Inflammatory macrophage treated with lipopolysaccharide for 1 hour (primary cell): ENCODE measurements at places on chromosomes 2 and 18.

- DNase-seq: no peak
Measured at GRCh38 chr2:234686088-234686890, 189.4 kb upstream of the ARL4C start.

DNA sequence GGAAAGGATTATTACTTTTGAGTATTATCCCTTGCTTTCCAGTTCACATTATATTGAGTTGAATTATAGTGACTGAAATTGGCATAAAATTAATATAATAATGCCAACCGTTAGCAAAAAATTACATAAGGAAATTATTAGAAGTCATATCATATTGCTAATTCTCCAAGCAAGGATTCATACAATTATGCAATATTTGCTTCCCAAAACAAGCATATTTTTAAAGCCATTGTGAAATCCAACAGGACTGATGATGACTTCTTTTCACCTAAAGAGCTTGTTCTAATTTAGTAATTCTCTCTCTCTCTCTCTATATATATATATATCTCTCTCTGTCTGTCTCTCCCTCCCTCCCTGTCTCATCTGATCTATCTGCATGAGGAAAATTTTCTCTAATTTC is 283.5 kb downstream of the DSEL start:
- DNase-seq: no peak

DNA sequence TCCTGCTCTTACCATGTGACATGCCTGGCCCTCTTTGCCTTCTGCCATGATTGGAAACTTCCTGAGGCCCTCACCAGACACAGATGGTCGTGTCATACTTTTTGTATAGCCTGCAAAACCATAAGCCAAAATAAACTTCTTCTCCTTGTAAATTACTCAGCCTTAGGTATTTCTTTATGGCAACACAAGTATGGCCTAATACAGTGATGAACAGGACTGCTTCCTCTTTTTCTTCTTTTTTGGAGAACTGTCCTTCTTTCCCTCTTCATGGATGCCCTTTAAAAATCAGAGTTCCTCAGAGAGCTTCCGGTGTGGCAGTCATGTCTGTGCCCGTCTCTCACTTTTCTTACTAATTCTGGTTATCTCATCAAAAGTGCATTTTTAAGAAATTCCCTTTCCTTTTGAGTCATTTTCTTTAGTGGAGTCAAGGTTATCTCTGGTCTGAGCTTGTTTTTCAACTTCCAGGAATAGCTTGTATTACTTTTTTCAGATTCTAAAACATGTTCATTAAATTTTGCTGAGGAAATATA is 9.2 kb upstream of the IL1A start:
- DNase-seq: peak; percentile 98

DNA sequence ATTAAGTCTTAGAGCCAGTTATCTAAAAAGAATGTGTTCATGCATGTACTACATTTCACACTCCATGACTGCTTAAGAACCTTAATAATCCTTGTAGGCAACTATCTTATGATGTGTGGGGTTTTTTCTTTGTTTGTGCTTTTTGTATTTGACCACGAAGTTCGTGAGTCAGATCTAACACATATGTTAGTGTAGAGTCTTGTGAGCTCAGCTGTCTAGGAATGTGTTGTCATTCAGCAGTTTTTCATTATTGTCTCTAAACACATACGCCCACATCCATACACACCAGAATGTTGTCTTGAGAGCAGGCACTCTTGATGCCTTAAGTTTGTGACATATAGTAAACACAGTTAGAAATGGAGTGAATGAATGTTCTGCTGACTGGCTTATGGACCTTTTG is 38.4 kb downstream of the CAB39 start:
- DNase-seq: peak; percentile 53

GRCh38 chr2:180507028-180507427 is 473.4 kb upstream of the UBE2E3 start:
- DNase-seq: no peak

DNA sequence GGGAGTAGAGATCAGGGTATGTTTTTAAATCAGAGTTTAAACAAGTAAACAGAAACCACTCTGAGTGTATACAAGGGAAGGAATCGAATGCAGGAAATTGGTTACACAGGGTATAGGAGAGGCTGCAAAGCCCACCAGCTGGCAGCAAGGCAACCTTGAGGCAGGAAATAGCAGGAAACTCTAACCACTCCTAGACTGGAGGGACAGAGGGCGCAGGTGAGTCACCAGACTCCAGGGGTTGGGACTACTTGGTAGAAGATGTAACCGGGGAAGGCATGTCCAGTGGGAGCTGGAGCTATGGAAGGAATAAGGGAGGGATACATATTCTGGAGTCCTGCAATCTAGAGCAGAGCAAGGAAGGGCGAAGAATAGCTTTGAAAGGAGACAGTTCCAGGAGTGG is 152.3 kb downstream of the MEIS1 start:
- no peak for DNase-seq

DNA sequence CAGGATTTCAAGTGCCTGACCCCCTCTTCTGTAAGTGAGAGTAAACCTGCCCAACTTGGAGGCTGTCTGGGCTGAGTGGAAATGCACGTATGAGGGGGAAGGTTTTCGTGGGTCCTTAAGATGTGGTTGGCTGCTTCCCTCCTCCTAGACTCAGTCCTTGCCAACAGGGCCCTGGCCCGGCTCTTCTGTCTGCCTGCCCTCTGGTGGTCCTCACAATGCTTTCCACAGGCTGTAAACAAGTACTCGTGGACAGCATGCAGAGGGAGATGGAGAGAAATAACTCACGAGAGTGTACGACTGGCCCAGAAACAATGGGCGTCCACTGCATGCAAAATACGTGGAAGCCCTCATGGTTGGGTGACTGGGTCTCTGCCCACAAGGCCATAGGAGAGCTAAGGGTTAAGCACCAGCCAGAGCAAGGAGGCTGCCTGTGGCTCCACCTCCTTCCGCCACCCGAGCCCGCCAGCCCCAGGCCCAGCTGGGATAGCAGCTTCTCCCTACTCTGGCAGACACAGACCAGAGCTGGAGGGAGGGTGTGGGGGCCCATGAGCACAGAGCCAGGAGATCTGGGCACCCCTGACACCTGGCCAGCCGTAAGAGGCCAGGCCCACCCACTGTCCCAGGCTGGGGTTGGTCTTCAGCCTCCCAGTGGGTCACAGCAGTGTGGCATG is 17.0 kb upstream of the ARHGEF4 start:
- no peak for DNase-seq

DNA sequence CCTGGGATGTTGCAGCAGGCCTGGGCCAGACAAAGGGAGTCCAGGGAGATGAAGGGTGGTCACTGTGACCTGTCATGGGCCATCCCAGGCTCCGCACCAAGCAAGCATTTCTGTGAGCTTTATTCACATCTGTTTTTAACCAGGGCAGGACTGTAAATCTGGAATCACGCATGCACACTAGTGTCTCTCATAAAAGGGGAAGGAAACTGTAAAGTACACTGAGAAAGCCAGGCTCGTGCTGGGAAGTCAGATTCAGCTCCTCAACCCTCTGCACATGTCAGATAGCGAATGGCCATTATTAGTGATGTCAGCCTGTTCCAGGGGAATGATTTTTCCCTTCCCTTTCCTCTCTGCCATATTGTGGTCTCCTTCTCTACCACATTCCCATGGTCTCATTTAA is 818.6 kb upstream of the RAB6C start:
- DNase-seq: no peak

DNA sequence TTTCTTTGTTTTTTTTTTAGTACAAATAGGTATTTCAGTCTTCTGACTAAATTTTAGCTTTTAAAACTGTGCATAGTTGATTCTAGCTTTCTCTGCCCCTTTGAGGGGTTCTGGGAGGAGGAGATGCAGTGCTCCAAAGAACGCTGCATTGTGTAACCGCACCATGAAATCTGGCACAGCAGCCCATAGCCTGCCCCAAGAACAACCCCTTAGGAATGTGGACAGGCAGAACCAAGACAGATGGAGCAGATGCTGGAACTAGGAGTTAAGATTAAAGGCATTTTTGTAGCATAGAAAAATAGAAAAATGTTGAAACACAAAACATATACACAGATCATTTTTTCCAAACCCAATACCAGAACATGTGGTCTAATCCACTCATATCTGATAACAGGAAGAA is 187.5 kb downstream of the SCG2 start:
- DNase-seq: no peak

GRCh38 chr2:57862727-57863126 is 183.9 kb upstream of the VRK2 start:
- DNase-seq: no peak

GRCh38 chr2:3762771-3763447 is 59.5 kb downstream of the DCDC2C start:
- DNase-seq: no peak

- DNase-seq: peak; percentile 40
Measured at GRCh38 chr2:24343225-24343882, 17.0 kb downstream of the ITSN2 start.

DNA sequence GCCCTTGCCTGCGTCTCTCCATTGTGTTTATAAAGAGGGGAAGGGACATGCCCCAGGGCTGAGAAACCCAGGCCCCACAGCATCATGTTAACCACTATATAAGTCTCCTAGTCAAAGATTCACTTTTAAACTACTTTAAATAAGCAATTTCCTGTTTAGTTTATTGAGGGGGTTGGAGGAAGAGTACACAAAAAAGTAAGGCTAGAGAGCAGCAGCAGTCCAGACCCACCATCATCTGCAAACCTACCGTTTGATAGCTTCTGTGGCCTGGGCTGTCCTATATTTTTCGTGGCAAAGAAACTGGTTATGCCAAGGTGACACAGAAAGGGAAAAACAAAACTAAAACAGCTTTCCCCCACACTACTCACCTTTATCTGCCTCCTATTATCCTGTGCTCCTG is 646.1 kb downstream of the IRS1 start:
- DNase-seq: no peak

GRCh38 chr18:48032876-48033789 is 102.7 kb upstream of the SMAD2 start:
- DNase-seq: no peak

DNA sequence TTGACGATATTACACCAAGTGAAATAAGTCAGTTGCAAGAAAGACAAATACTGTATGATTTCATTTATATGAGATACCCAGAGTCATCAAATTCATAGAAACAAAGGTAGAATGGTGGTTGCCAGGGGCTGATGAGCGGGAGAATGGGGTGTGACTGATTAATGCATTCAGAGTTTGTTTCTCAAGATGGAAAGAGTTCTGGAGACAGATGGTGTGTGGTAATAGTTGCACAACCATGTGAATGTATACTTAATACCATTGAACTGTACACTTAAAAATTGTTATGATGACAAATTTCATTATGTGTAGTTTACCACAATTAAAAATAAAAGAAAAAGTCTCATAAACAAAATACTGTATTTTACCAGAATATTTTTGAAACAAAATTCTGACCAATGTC is 117.3 kb downstream of the PIGN start:
- peak; percentile 9 for DNase-seq

DNA sequence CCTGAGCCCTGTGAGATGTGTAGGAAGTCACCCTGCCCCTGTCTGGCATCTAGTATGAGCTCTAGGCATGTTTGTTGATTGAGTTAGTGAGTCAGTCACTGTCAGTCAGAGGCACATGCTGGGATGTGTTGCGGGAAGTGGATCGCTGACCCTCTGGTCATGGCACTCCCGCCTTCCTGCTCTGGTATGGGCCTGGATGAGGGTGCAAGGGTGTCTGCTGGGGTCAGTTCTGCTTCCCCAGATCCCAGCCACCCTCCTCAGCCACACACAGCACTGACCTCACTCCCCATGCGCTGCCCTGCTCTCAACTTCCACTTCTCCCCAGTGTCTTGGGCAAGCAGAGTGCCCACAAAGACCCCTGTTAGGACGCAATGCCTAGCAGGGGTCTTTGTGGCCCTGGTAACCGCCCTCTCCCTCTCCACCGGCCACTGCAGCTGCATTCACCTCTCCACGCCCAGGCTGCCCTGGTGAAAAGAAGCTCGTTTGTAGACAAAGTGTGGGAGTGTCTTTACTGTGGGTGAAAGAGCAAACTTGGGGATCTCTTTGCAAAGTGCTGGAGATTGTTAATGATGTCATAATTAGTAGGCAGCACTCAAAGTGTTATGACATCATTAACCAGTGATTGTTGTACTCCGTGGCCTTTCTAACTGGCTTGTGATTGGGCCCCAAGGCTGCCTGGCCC is 252.1 kb downstream of the LDLRAD4 start:
- peak; percentile 80 for DNase-seq

- DNase-seq: peak; percentile 44
Measured at GRCh38 chr2:143259368-143259958, 130.2 kb downstream of the ARHGAP15 start.

DNA sequence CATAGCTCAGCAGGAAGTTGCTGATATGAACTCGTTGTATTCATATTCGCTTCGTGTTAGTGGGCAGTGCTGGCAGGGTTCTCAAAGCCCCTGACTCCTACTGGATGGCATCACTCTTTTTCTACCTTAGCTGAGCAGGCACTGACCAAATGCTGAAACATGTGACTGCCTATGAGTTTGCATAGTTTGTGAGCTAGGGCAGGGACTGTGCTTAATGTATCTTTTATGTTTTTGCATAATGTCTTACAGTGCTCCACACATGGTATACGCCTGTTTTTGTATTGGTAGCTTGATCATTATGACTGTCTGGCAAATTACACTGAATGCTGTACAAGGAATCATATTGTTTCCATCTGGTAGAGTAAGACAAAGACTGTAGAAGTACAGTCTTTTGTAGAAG is 305.3 kb downstream of the PARD3B start:
- no peak for DNase-seq

DNA sequence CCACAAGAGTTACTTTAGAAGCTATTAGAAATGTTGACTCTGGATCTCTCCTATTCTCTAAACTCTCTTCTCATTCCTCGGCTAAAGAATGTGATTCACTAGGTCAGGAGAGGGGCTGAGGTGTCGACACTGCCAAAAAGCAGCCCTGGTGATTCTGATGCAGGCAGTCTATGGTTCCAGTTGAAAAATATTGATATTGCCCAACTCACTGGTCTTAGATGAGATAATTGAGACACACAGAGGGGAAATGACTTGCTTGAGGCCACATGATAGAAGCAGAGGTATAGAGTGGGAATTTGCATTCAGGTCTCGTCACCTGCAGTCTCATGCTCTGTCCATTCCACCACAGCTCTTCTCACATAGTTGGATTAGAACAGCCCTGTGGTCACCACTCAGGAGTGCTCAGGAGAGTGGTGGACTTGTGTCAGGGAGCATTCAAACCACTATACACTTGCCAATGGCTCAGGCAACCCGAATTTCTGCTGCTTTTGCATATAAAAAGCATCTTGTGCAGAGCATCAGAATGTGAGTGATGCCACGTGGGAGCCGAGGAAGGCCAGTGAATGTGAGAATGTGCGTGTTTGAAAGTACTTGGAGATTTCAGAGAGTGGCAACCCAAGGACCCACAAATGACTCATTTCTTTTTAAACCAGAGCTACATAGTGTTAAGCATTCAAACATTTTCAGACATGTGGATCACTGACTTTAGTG is 65.1 kb upstream of the CTLA4 start:
- peak; percentile 87 for DNase-seq
